D341Med (cell line): ENCODE measurements at places on chromosomes 12 and 14.

- DNase-seq, result no peak
Observed at GRCh38 chr12:52686063-52686462, 5.9 kb upstream of the KRT1 start.

DNA sequence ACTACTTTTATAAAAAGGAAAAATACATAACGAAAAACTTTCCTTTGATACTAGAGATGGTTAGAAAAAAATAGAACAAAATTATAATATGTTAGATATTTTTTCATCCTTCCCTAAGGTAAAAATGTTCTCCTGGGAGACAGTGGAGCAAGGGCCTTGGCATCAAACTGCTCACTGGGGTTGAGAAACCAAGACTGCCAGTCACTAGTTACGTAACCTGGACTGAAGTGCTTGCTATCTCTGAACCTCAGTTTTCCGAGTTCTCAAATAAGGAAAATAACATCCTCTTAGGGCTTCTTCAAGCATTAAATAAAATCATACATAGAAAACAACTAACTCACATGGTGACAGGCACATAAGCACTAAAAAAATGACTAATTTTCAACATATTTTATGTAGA, 48.2 kb upstream of the FRMD6 start:
- no peak for DNase-seq

DNA sequence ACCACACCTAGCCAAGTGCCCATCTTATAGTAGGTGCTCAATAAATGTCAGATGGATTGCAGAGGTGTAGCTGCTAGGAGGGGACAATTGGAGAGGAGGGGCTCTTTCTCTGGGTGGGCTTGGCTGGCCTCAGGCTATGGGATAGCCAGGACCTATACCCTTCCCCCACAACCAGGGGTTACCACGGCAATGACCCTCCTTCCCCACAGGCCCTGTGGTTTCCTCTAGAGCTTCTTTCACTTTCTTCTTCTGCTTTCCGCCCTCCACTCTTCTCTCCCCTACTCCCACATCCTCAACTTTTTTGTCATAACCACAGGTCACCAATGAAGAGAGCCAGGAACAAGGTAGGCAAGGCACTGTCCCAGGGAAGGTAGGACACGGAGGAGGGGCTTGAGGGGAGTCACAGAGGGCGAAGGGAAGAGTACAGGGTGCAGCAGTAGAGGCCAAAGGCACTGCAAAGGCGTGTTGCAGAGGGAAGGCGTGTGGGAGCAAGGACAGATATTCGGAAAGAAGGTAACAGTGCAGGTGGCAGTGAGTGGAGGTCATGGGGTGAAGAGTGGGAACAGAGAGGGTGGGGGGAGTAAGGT, 1.9 kb upstream of the ITGB7 start:
- DNase-seq, result no peak

DNA sequence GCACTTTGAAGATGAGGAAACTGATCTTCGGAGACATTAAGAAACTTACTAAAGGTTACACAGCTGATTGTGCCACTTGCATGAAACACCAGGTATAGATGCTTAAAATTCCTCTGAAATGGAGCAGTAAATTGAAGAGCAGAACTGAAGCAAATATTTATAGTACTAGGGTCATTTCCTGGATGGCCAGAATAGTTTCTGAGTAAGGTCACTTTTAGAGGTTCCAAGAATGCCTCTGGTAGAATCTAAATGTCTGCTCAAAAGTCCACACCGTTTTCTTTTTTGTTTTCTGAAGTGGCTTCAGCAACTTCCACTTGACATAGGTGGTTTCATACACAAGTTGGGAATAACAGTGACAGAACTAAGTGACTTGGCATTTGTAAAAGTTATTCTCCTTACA, 19.4 kb downstream of the TPH2 start:
- DNase-seq, result no peak

DNA sequence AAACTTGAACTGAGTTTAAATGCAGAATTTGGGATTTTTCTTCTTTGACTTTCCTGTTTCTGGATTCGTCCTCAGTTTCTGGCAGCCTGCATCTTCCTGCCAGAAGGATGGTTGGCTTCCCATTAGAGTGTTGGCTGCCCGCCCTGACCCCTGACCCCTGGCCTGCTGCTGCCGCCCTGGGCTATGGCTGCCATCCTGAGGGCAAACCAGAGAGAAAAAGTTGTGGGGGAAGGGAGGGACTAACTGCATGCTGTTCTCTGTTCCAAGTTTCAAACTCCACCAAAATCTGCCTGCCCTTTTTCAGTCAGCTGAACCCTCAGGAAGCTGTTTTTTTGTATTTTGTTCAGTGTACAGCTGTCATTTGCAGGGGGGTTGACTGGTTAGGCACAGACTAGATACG, 48.4 kb downstream of the FNTB start:
- DNase-seq, result no peak

DNA sequence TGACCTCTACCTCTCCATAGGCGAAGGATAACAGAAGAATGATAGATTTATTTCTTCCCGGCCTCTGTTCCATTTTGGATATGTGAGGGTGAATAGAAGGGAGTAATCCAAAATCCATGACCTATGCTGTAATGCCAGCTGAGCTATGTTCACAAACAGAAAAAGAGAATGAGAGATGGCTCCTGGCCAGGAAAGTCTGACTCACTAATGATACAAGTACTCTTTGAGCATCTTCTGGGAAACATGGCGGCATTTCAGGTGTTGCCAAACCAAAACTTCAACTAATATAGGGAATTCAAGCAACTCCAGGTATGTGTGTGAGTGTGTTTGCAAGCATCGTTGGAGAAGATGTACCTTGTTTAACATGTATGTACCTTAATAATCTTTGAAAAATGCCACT, 55.1 kb downstream of the MED13L start:
- no peak for DNase-seq

DNA sequence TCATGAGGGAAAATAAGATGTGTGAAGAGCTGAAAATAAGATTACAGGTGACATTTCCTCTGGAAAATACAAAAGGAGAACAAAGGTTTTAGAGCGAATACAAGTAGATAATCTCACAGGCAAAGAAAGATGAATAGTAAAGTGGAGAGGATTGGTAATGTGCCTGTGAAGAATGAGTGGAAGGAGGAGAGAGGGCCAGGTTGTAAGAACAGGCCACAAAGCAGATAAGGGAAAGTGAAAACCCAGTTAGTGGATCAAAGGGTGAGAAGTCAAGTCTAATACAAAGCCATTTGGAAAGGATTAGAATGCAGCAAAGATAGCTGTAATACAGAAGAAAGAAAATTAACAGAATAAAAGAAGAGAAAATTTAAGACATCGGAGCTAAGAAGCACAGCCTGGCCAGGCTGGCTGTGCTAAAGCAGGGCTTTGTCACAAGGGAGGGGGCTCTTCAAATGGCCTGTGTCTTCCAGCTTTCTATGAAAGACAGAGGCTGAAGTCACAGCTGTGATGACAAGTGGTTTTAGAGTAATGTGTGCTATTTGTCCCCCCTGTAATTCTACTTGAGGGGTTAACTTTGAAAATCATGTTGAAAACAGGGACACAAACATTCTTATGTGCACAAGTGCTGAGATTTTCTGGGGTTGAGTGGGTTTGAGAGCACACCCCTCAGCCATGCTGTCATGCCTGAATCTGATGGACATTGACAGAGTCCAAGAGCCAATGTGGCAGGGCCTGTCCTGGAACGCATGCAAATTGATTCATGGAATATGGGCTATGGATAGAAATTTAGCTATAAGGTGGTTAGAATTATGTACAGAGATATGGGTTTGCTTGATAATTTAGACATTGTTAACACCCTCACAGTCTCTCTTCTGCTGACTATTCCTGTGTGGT, 344.5 kb upstream of the NAV3 start:
- DNase-seq, result no peak

DNA sequence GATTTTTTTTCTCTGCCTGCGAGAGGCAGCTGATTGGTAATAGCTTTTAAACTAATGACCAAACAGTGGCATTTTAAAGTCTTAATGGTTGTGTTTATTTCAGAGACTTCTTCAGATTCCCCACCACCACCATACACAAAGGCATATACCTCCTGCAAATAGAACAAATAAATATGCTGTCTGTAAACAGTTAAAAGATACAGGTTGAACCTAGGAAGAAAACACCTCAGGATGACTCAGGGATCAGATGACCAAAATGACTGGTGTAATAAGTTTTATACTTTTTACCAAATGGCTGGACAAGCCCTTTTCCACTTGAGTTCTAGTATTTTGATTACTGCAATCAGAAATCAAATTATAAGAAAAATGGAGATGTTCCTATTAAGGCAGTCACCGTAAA, 364.1 kb downstream of the PAWR start:
- DNase-seq, result no peak

GRCh38 chr12:73833746-73834145, 703.9 kb upstream of the ATXN7L3B start:
- no peak for DNase-seq

DNA sequence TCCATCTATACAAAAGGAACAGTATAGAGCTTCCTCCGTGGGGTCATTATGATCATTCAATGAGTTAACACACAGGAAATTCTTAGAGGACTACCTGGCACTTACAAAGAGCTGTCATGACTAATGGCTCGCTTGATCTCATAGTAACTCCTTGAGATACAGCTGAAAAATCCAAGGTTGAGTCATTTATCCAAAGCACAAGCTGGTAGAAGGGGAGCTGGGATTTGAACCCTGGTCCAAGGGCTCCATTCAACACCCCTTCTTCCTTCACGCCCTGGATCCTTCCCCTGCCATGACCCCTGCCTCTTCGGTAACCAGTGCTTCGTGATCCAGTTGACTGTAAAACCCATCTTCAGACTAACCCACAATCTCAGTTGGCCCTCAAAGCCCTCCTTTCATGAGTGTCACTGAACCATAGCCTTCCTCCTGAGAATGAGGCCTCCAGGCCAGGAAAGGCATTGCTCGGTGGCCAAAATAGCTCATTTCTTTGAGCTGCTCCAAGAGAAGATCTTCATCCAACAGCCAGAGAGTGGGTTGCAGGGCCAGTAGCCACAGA, 7.8 kb downstream of the ZFP36L1 start:
- peak; percentile 1 for DNase-seq
